ENCODE measurements at places on chromosomes 7 and 10.

DNA sequence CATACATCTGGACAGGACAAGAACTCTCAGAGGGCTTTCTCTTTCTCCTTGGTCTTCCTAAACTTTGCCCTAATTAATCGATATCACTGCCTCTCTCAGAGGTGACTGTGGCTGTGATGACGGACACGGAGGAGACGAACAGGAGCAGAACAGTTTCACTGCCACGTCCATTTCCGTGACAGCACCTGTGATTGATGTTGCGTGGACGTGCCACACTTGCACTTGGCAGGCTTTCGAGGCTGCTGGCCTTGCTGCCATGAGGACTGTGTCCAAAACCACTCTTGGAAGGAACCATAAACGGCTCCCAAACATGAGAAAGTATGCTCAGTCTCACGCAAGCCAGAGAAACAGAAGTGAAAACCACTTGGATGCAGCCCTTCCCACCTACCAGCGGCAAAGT lies 308.1 kb downstream of the DNAJB6 start:
- no peak for DNase-seq

- no peak for DNase-seq
Measured at GRCh38 chr10:45144326-45145070, 143.8 kb downstream of the ZNF22 start.

DNA sequence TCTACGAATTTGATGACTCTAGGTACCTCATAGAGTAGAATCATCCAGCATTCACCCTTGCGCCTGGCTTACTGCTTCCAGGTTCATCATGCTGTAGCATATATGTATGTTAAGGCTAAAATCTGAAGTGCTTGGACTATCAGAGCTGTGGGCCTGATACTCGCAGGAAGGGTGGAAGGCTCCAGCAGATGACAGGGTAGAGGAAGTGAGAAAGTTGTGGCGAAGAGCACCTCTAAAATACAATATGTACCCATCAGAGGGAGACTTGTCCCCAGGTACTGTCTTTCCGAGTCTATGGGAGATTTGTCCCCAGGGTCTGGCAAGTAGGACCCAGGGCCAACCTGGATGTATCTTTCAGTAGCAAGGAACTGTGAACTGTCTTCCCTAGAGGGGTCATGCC lies 48.1 kb upstream of the PLEKHA1 start:
- DNase-seq = no peak

DNA sequence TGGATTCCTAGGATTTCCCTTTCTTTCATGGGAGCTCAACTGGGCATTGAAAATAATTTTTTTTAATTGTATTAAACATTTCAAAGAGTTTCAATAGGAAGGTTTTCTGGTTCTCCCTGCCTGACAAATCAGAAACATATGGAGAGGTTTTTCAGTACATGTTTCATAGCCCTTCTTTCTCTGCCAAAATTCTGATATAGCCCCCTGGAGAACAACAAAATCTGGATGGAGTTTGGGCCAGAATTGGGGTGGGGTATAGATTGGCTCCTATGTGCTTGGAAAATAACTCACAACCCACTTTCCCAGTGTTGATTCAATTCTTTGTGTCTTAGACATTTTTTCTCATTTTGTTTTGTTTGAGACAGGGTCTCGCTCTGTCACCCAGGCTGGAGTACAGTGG lies 24.6 kb upstream of the EIF4H start:
- DNase-seq = no peak

GRCh38 chr10:13608246-13608853 lies 21.6 kb downstream of the PRPF18 start:
- DNase-seq = no peak

GRCh38 chr7:87212498-87212897 lies 7.0 kb downstream of the TMEM243 start:
- DNase-seq = no peak

- no peak for DNase-seq
Measured at GRCh38 chr10:132437541-132437950, 40.5 kb downstream of the PWWP2B start.

DNA sequence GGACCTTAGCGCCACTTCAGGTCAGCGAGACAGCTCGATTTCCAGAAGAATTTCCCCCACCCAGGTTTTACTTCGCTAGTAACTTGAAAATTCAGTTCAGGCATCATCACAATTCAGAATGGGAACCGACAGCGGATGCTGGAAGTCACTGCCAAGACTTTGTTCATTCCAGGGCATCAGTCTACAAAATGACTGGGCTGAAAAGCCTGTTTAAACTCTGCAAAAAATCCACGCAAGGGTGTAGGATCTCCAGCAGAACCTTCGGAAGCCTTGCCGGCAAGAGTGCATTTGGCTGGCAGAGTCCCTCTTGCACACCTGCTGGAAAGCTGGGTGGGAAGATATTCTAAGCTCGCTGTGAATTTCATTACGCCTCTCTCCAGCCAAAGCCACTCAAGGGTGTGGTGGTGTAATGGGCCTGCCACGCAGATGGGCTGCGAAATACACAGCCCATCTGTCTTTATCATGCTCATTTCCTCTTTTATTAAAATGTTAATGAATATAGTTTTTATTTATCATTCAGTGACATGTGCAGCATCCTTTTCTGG lies 672.0 kb upstream of the FOXK1 start:
- no peak for DNase-seq

Measured in activated T-helper 1 cell treated with anti-CD3 and anti-CD28 coated beads, Interleukin-2, amount 50 U/mL, for 16 hours (primary cell).